Posterior vena cava (tissue), 2 donors: ENCODE measurements at places on chromosomes 7 and 10.

DNA sequence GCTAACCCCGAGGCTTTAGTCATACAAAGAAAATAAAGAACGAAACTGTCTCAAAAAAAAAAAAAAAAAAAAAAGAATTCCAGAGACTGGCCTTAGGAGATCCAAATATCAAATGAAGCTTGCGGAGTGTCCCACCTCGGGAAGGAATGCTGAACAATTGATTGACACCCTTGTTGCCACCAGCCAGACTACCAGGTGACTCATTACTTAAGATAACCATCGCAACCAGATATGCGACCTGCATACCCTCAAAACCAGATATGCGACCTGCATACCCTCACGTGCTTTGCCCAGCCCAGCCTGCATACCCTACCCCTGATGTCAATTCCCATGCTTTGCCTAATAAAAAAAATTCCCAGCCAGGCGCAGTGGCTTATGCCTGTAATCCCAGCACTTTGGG is 2.7 kb upstream of the PRKRIP1 start:
- no peak for DNase-seq

- no peak for DNase-seq
These were observed 475.3 kb upstream of the C7orf33 start for GRCh38 chr7:148115308-148115707.

DNA sequence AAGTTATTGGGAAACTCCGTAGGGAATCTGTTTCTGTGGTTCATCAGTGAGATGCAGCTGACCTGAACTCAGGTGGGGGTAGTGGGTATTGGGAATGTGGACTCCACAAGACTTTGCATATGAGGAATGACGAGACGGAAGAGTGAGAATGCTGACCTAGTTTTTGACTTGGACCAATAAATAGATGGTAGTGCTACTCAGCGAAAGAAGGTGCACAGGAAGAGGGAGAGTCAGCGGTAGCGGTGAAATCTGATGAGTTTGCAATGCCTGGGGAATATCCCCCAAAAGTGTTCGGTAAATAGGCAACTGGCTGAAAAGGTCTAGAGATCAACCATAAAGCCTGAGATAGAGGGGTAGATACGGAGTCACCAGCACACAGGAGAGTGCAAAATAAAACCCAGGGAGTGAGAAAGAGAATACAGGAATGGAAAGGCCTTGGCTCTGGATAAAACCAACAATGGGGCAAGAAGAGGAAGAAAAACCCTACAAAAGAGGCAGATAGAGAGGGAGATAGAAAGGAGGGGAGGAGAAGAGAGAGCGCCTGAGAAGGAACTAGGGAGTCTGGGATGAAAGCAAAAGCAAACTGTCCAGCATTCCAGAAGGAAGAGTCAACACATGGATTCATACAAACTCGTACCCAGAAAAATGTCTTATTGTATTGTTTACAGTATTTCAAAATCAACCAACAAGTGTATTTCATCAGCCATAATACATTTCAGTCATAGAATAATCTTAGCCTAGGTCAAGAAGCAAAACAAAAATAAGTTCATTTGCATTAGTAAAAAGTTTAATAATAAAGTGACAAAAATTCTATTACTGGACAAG is 5.4 kb downstream of the ARHGAP21 start:
- DNase-seq: no peak

GRCh38 chr7:27344471-27344870 is 101.9 kb downstream of the EVX1 start:
- no peak for DNase-seq

DNA sequence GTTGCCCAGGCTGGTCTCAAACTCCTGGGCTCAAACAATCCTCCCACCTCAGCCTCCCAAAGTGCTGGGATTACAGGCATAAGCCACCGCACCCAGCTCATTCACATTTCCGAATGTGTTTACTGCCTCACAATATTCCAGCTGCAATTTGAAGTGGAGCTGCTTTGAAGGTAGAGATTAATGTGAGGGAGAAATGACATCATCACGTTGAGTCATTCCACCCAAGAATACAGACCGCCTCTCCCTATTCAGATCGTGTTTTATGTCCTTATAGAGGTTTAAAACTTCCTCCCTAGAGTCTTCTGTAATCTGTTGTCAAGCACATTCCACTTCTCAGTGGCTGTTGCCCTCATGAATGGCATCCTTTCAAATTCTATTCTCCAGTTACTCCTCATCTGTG is 100.4 kb upstream of the PDGFA start:
- no peak for DNase-seq

DNA sequence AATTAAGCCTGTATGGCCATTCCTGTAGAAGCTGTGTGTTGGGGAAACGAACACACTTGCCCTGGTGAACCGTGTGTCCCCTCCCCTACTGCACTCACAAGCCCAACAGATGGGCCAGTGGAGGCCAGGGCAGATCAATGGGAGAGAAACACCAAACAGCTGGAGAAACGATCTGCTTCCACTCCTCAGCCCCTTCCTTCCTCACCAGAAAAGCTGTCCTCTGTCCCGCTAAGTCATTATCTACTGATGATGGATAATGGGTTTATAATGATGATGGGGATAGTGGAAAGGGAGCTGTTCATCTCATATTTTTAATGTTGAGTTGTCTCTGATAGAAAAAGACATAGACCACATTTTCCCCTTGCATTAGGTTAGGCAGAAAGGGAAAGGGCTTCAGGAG is 99.7 kb downstream of the ELMO1 start:
- DNase-seq: no peak

DNA sequence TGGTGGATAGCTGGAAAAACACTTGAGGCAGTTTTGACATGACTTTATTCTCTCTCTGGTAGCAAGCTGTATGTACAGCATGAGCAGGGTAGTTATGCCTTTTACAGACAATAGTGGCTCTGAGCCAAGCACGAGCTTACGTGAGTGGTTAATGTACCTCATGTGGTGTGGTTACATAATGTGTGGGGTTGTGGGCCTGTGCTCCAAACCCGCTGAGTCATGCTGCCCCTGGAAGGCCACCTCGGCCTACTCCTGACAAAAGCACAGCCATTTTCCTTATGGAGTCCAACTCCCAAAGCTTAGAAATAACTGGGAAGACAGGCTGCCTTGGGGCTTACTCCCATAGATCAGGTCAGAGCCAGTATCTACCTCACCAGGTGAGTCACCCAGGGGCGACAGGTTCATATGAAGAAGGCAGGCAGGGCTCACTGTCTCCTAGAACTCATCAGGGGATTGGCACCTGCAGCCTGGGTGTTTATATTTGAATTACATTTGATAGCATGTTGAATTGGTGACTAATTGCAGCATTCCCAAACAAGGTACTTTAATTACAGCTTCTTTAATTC is 404.5 kb downstream of the ADRA2A start:
- DNase-seq: no peak

GRCh38 chr7:151406051-151406875 is 3.6 kb downstream of the WDR86 start:
- DNase-seq: no peak
